Caco-2 (cell line): ENCODE measurements at places on chromosomes 3 and 15. TPM values are rescaled to one million over a fixed set of nuclear protein-coding genes. Genes with fewer than 3 reads are reported as not detected.
A peak's percentile ranks its signal among the peaks of the same experiment; 100 is the strongest.

CCDC80 gene
- 19.4 and 26.2 TPM in 2 replicates for total RNA-seq

SAXO2 gene
- 0.61 TPM in 1 of 2 replicates, not detected in the other for total RNA-seq

TMEM45A gene
- 4.3 and 5.6 TPM in 2 replicates for total RNA-seq

WDR76 gene
- total RNA-seq = 25.3 and 26.9 TPM in 2 replicates

NCBP2 gene
- total RNA-seq = 66.8 and 70.7 TPM in 2 replicates

A4GNT gene
- total RNA-seq = not detected in 2 replicates

LHFPL4 gene
- total RNA-seq = not detected in 2 replicates

RAD54L2 gene
- 34.0 and 36.5 TPM in 2 replicates for total RNA-seq

LTF gene
- total RNA-seq = not detected in 2 replicates

AHSG gene
- 222 and 237 TPM in 2 replicates for total RNA-seq

BRK1 gene
- 94.9 and 115 TPM in 2 replicates for total RNA-seq

DNA sequence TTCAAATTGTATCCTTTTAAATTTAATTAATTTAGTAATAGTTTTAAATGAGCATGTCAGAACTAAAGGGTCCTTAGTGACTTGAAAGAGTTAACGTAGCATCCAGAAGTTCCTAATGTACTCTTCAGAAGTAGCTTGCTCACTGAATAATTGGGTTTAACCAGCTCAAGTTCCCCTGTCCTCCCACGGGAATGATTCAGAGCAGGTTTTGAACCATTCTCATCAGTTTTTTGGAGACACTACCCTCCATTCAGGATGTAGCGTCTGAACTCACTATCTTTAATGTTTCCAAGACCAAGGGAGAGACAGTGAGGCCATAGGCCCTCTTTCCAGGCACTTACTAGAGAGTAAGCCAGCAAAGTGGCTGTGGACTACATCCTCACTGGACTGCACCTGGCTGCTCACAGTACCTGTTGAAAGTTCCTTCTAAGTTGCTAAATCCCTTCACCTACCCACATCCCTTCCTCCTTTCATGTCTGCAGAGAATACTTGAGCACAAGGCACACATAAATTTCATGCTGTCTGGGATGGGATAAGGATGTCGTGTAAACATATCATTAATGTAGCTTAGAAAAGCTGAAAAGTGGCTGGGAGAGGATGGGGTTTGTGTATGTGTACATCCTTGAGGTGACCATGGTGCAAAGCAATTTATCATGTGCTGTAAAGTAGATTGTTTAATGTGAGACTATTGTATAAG lies 146.3 kb downstream of the PLCL2 start:
- no peaks in the 10 kb centered on the region for H3K27me3 ChIP-seq
- no peak overlapping the region for H3K4me3 ChIP-seq
- no peak overlapping the region for H3K27ac ChIP-seq
- DNase-seq = no peak
- no peaks in the 10 kb centered on the region for H3K36me3 ChIP-seq

DNA sequence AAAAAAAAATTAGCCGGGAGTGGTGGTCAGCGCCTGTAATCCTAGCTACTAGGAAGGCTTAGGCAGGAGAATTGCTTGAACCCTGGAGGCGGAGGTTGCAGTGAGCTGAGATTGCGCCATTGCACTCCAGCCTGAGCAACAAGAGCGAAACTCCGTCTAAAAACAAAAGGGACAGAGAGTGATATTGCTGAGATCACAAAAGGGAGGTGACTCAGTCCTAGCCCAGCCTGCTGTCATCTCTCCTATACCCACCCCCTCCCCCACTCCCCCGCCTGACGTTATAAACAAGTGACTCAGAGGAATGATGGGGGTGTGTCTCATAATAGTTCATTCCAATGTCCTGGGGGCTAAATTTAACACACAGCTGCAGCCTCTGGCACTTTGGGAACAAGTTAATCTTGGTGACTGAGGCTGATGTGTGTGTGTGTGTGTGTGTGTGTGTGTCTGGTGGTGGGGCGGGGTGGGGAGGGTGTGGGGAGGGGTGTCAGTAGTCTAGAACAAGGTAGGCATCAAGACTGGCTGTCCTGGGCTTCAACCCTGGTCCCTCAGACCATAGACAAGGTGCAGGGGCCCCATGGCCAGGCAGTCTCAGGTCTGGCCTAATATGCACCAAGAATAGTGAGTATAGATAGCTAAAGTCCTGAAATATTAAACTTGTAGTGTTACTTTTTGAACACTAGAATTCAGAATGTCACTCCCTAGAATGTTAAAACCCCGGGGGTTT lies 1.3 kb upstream of the KLHL40 start:
- no peaks in the 10 kb centered on the region for H3K27me3 ChIP-seq
- H3K36me3 ChIP-seq = no peaks in the 10 kb centered on the region
- no peaks in the 10 kb centered on the region for H3K4me1 ChIP-seq
- H3K27ac ChIP-seq = no peak overlapping the region

DNA sequence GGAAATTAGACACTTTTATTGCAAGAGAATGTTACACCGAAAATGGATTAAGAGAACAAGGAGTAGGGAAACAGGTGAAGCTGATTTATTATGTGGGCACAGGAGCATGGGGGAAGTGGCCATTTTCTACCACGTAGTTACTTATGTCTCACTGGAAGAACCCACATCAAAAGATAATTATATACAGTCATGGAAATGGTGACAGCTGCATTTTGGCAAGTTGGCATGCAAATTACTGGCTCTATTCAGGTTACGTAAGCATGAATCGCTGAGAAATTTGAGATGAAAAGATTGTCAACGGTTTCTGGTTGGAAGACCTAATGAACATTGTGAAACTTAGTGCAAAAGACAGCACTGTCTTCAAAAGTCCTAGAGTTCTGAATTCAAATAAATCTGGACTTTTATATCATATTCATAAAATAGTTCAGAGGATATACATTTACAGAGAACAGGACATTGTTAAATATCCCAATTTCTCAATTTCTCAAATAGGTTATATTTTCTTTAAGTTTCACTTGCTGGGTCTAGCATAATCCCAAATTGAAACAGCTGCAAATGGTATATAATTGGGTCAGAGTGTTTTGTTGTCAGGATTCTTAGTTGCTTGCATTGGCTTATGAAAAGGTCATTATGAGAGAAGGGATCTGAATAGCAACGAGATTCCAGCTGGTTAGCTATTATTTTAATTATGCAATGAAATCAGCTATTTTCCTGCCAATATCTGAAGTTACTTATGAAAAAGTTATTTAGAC lies 567.8 kb downstream of the ZPLD1 start:
- H3K36me3 ChIP-seq = no peaks in the 10 kb centered on the region
- H3K27me3 ChIP-seq = no peaks in the 10 kb centered on the region
- no peak overlapping the region for H3K4me3 ChIP-seq
- no peak for DNase-seq
- H3K4me1 ChIP-seq = no peaks in the 10 kb centered on the region

DNA sequence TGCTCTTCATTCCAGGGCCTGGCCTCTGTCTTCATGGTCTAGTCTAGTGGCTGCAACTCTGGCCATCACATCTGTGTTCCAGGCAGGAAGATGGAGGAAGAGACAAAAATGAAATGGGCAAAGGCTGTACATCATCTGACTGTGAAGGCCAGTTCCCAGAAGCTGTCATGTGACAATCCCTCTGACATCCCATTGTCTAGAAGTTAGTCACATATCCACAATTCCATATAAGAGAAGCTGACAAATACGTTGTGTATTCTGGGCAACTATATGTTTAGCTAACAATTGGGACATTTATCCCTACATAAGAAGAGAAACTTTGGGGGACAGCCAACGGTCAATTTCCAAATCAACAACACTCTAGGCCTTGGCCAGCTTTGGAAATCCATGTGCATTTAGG lies 34.5 kb upstream of the C3orf70 start:
- no peaks in the 10 kb centered on the region for H3K36me3 ChIP-seq
- H3K27me3 ChIP-seq = no peaks in the 10 kb centered on the region
- no peak for DNase-seq
- H3K4me1 ChIP-seq = no peaks in the 10 kb centered on the region

DNA sequence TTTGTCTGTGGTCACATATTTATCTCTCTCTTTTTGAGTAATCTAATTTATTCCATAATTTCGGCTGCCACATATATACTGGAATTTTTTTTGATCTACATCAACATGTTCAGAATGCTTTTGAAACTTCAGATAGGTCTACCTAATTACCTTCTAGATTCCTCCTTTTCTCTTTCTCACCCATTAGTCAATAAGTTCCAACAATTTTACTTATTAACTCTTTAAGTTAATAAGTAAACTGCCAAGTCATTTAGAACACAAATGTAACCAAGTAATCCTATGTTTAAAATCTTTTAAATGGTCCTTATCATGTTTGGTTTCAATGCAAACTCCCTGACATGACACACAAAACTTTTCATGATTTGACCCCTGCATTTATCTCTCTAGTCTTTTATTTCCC lies 410.5 kb downstream of the UNC13C start:
- H3K36me3 ChIP-seq = no peaks in the 10 kb centered on the region
- no peaks in the 10 kb centered on the region for H3K27me3 ChIP-seq
- H3K4me3 ChIP-seq = no peak overlapping the region
- DNase-seq = no peak
- peak overlapping the region; percentile 49 for H3K27ac ChIP-seq
- peaks cover 17% of the 10 kb centered on the region for H3K4me1 ChIP-seq

DNA sequence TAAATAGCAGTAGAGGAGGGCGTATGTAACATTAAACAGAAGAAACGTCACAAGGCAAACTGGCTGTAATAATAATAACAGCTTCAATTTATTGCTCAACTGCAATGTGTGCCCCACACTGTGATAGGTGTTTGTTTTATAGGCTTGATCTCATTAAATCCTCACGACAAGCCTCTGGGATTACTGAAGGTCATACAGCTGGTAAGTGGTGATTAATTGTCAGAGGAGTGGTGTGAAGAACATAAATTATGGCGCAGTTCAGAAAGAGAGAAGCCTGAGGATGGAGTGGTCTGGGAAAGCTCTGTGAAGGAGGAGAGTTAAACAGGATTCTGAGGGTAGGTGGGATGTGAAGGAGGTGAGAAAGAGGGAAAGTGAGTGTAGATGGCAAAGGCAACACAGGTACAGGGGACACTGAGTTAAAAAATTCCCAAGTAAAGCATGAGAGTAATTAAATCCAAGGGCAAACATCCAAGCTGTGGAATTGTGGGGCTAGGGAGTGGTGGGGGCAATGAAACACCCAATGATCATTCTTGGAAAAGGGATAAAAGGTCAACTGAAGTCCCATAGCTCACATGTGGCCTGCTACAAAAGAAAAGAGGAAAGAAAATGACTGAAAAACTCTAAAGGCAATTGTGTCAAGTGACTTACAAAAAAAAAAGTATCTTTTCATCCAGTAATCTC lies 16.5 kb upstream of the GLCE start:
- no peak overlapping the region for H3K27ac ChIP-seq
- no peaks in the 10 kb centered on the region for H3K36me3 ChIP-seq
- H3K4me3 ChIP-seq = no peak overlapping the region

GRCh38 chr3:48835650-48836366 lies 11.9 kb downstream of the PRKAR2A start:
- H3K27me3 ChIP-seq = no peaks in the 10 kb centered on the region
- DNase-seq = no peak
- 0 out of 2 replicates have a peak, but pooled peaks cover 1% of the 10 kb centered on the region for H3K36me3 ChIP-seq
- no peaks in the 10 kb centered on the region for H3K4me1 ChIP-seq
- no peak overlapping the region for H3K4me3 ChIP-seq

GRCh38 chr3:68060191-68060590 lies 405.8 kb upstream of the SUCLG2 start:
- no peaks in the 10 kb centered on the region for H3K27me3 ChIP-seq
- H3K4me1 ChIP-seq = no peaks in the 10 kb centered on the region; the same call in 1 of the 2 replicates
- peak overlapping the region; percentile 47 for H3K27ac ChIP-seq

- no peaks in the 10 kb centered on the region for H3K36me3 ChIP-seq
- H3K4me3 ChIP-seq = no peak overlapping the region
- no peak for DNase-seq
- no peaks in the 10 kb centered on the region for H3K27me3 ChIP-seq
- H3K27ac ChIP-seq = no peak overlapping the region
These were observed 166.8 kb upstream of the LRRN1 start for GRCh38 chr3:3632449-3632848.

GRCh38 chr3:50913260-50913659 lies 238.5 kb downstream of the DOCK3 start:
- no peaks in the 10 kb centered on the region for H3K27me3 ChIP-seq
- no peaks in the 10 kb centered on the region for H3K36me3 ChIP-seq
- no peak overlapping the region for H3K27ac ChIP-seq
- no peak overlapping the region for H3K4me3 ChIP-seq
- no peak for DNase-seq

DNA sequence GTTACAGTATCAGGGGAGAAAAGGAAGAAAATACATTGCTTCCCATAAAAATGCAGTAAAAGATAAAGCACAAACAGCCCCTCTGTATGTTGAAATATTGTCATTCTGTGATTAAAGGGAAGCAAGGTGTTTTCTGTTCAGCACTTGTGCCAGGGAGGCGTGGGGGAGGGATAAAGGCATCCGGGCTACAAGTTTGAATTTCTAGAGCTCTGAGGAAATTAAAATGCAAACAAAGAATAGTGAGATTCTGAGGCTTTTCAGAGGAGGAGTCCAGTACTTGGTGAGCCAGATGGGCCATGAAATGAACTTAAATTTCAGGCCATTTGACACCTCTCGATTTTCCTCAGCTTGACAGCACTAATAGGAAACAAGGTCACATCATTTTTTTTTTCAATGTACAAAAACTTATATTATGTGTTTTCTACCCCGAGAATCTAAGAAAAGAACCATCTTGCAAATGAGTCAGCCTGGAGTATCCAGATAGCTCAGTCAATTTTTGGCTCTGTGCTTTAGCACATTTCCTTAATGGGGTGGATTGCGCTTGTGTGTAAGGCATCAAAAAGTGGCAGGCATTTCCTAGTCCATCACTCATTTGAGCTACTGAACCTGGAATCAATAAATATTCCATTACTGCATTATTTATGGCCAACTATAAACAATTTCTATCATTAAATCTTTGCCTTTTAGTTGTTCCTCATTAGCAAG lies 640.8 kb upstream of the TBL1XR1 start:
- H3K36me3 ChIP-seq = no peaks in the 10 kb centered on the region
- no peak for DNase-seq
- H3K27ac ChIP-seq = no peak overlapping the region
- H3K27me3 ChIP-seq = no peaks in the 10 kb centered on the region

GRCh38 chr3:15629860-15630597 lies 28.5 kb downstream of the BTD start:
- no peaks in the 10 kb centered on the region for H3K4me1 ChIP-seq
- DNase-seq = peak; percentile 68
- H3K27me3 ChIP-seq = no peaks in the 10 kb centered on the region
- no peak overlapping the region for H3K27ac ChIP-seq

DNA sequence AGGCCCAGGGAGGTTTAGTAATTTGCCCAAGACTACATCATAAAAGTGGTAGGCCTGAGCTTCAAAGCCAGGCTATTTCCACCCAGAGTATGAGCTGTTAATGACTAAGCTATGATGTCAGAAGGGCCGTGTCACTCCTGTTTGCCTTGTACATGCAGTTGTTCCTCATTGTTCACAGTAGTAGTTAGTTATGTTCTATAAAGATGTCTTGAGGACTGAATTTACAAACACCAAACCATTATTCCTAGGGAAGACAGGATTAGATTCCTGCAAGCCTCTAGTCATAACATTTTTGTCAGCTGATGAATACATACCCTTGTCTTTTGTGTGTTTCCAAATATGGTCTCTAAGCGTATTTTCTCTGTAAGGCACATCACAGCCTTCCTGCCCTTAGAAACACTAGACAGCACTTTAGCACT lies 20.9 kb upstream of the LARS2 start:
- H3K27ac ChIP-seq = no peak overlapping the region
- H3K4me1 ChIP-seq = no peaks in the 10 kb centered on the region
- H3K27me3 ChIP-seq = no peaks in the 10 kb centered on the region

GRCh38 chr3:57061556-57061955 lies 1.1 kb downstream of the SPATA12 start:
- DNase-seq = no peak
- no peak overlapping the region for H3K4me3 ChIP-seq
- peaks cover 13% of the 10 kb centered on the region; the same call in 1 of the 2 replicates for H3K4me1 ChIP-seq

GRCh38 chr3:174294616-174295015 lies 564.5 kb upstream of the NAALADL2 start:
- no peaks in the 10 kb centered on the region for H3K4me1 ChIP-seq
- H3K4me3 ChIP-seq = no peak overlapping the region
- no peak overlapping the region for H3K27ac ChIP-seq
- H3K27me3 ChIP-seq = no peaks in the 10 kb centered on the region
- no peak for DNase-seq
